Muscle of arm (tissue), 14 donors: ENCODE measurements at places on chromosomes 7 and 10.

DNA sequence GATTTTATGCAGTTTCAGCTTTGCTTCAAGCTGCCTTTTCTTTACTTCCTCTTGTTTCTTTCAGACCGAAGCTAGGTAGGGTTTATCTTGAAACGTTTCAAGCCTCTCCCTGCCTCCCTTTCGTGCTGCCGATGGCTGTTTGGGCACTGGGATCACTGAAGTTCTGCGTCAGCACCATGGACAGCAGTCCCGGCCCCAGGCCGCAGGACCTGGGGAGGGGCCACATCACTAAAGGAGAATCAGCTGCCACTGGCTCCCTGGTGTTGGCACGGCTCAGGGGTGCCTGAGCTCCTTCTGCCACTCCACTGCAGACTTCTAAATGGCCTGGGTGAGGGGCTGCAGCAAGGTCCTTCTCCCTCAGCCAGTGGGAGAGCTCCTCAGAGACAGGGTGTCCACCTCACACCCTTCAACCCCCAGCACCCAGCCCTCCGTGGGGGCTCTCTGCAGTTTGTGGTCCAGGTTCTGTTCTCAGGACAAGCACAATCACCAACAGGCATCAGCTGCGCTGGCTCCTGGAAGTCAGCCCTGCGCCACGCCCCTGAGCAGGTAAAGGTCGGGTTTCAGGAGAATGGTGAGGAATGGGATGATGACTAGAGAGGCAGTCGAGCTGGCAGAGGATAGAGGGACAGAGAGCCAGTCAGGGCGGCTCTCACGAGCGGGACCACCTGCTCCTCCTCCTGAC lies 387.2 kb downstream of the TCERG1L start:
- DNase-seq: peak; percentile 31

DNA sequence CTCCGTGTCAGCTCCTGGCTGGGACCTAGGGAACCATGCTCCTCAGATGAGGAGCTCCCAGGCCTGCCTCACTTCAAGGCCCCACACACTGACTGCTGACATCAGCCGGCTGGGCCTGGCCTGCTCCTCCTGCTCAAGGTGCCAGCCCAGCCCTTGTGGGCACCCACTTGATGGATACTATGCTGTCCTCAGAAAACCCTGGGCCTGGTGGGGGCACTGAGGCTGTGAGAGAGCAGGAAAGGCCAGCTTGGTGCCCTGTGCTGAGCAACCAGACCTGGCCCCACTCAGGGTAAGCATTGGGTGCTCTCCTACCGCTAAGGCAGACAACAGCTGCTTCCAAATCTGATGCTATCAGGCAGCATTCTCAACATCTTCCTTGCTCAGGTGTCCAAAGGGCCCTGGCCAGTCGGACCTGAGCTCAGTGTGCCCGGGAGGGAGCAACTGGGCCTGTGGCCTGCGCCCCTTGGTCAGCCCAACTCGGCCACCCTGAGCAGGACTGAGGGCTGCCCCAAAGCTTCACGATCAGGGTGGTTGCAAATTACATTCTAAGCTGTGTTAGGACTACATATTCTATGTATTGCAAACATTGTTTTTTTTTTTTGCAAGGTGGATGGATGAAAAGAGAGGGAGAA lies 21.9 kb upstream of the ANTXRL start:
- no peak for DNase-seq

- DNase-seq: no peak
These were observed 273.8 kb downstream of the AUTS2 start for GRCh38 chr7:69871886-69872569.

GRCh38 chr10:86658261-86658741 lies 4.0 kb downstream of the OPN4 start:
- DNase-seq: no peak

GRCh38 chr10:129140921-129141885 lies 325.8 kb upstream of the MGMT start:
- DNase-seq: peak; percentile 35

GRCh38 chr7:151673216-151673615 lies 153.5 kb upstream of the RHEB start:
- DNase-seq: no peak
